RWPE1 (cell line): ENCODE measurements at places on chromosomes 16 and 17.

DNA sequence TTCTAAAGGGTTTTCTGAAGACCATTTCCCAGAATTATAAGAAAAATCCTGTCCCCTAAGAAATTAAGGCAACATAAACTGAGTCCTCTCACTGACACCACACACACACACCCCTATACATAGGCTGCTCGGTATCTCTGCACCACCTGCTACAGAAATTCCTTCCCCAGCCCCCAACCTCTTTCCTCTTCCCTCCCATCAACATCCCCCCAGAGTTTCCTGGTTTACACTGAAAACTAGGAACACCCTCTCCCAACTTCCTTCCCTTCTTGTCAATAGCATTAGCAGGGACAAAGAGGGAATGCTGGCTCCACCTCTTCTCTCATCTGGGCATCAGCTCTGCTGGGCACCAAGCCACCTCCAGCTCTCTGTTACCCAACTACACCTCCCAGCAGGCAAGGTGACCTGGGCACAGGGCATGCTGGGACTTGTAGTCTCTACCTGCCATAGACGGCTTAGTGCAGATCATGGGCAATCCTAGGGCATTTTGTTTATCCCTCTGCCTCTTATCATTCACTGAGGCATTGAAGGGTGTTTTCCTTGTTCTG, 15.7 kb downstream of the CAVIN1 start:
- peak; percentile 89 for DNase-seq

DNA sequence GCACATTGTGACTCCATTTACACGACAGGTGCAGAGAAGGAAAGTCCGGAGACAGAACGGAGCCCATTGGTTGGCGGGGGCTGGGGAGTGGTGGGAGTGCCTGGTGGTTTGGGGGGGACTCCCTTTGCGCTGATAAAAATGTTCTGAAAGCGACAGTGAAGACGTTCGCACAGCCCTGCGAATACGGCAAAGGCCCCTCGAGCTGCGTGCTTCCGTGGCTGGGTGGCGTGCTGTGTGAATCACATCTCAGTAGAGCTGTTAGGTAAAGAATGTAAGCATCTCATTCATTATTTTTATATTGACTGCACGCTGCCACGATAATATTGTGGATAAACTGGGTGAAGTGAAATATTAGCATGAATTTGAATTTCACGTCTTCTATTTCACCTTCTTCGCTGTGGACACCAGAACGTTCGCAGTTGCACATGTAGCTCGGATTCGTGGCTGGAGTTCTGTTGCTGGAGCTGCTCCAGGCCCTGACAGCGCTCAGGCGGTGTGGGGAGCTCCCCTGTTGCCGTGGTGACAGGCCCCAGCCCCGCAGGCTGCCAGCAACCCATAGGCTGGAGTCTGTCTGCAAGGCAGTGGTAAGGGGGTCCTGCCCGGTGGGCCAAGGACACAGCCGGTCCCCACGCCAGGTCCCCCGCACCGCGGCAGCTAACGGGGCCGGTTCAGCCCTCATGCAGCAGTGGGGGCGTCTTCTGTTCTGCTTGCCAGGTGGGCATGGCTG, 44.6 kb downstream of the SOX8 start:
- no peak for DNase-seq

DNA sequence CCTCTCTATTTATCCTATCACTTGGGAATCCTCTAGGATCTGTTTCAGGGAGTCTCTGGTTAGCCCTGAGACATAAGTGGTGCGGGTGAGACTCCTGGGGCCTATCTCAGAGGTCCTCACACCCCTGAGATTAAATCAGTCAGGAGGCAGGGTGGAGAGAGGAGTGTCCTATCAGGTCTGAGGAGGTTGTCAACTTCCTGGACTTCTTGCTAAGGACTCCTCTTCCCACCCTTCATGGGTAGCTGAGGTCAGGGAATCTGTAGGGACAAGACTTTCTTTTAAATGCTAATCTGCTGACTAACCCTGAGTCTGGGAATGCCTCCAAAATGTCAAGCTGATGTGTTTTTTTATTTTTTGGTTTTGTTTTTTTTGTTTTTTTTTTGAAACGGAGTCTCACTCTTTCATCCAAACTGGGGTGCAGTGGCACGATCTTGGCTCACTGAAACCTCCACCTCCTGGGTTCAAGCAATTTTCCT, 6.6 kb upstream of the ARMC5 start:
- peak; percentile 68 for DNase-seq

GRCh38 chr16:31198207-31198882, 4.2 kb downstream of the PYCARD start:
- DNase-seq, result no peak

DNA sequence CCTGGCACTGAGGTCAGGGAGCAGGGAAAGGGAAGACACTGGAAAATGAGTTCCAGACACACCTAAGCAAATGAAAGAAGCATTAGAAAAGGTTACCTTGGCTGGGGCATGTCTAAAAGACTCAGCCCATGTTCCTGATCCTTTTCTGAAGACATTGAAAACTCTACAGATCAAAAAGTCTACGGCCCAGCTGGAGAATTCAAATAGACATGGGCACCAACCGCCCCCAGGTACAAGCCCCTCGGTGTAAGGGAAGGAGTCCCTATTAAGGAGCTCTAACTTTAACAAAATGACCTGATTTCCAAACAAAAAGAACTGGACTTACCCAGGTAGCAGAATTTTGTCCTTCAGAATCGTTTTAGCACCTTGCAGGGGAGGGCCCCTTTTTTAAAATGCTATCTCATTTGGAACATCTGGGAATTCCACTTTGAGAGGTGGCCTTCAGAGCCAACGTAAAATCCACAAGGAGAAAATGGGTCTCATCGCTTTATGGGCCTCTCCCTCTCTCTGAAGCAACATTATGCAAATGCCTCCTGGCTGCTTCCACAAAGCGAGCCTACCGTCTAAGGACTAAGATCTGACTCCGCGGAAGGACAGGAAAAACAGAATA, 43.6 kb upstream of the RBFOX3 start:
- DNase-seq, result no peak

DNA sequence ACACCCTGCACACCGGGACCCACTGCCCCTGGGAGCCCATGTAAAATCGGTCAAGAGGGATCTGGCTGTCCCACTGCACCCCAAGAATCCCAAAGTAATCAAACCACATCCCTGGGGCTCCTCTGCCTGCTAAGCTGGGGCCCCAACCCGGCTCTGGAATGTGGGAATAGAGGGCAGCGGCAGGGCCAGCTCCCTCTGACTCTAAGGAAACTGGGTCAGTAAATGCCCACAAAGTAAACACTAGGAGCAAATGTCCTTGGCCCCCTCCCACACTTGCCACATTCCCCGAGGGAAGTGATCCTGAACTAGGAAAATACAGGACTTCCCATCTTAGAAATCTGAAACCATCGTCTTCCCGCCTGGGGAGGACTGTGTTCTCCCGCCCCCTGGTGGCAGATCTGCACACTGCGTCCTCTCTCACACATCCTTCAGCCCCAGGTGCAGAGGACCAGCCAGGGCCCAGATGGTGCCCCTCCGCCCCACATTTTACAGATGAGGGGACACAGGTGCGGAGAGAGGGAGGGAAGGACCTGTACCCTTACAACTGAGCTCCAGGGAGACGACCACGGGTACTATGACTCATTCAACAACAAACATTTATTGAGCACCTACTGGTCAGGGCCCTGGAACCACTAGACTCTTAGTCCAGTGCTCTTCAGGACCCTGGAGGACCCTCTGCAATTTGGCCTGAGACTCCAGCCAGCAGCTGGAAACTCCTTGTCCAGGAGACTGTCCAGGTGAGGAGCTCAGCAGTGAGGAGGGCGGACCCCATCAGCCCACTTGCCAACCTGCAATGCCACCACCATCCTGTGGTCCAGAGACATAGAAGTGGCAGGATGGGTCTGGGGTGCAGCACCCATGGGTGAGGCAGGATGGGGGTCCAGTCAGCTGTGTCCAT, 10.1 kb downstream of the P3H4 start:
- peak; percentile 72 for DNase-seq

DNA sequence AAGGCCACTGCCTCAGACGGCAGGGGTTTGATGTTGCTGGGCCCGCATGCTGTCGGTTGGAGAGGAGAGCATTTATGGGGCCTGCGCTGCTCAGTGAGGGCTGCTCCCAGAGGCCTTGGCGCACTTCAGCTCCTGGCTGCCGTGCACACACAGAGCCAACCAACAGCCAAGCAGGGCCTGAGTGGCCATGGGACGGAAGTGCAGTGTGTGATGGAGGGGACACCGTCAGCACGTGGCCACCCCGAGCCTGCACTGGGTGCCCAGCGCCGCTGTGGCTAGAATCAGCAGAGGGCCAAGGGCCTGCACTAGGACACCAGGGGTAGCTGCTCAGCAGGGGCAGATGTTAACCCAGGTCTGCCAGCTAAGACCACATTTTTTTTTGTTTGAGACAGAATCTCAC, 21.8 kb downstream of the KLHL36 start:
- no peak for DNase-seq

GRCh38 chr17:9696279-9697044, 51.1 kb downstream of the USP43 start:
- no peak for DNase-seq

DNA sequence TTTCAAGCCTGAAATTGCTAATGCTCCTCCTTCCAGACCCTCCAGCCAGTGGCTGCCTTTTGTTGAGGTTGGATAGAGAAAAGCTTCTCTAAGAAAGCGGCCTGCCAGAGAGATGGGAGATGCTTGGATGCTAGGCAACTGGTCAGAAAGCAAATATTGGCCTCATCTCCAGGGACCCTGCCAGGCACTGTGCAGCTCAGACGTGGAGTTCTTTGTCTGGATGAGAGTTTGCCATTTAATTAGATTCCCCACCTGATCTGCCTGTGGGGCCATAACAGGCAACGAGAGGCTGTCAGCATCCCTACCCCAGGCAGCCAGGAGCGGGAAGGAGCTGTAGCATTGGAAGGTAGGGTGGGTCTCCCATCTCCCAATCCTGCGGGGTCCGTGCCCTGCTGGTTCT, 52.7 kb downstream of the ASIC2 start:
- no peak for DNase-seq

DNA sequence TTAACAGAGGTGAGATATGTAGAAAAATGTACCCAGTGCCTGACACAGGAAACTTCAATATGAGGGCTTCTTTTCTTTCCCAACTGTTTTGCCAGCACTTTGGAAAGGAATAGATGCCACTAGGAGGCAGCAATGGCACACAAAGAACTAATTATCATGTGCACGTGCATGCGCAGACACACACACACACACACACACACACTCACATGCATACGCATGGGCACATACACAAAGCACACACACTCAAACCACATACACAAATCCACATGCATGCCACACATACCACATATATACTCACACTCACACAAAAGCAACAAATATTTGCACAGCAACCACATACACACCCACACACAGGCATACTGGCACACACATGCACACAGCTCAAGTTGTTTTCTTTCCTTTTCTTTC, 8.8 kb upstream of the CEP112 start:
- peak; percentile 38 for DNase-seq

DNA sequence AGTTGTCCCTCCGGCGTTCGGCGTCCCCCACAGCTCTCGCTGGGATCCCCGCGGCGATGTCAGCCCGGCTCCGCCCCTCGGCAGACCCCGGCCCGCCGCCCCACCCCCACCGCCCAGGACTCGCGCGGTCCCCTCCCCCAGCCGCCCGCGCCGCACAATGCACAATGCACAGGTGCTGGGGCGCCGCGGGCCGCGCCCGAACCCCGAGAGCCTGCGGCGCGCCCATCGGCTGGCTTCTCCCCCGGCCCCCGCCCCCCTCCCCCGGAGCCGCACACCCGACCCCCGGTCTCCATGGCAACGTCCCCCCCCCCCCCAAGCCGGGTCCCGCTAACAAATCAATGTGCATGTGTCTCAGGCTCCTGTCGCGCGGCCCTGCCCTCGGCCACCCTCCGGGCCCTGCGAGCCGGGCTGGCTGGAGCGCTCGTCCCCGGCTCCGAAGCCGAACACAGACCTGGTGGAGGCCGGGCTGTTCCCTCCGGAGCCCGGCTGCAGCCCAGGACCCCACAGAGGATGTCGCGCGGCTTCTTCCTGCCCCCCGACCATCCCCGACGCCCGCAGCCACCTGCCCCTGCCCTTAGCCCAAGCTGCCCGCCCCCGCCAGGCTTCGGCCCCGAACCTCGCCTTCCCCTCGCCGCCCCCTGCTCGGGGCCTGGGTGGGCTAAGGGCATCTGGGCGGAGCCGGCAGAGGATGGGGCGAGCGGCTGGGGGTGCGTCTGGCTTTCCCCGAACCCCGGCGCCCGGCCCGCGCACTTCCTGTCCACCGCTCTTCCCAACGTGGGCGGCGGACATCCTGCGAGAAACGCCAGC, 818 bp upstream of the CBX8 start:
- DNase-seq, result no peak

- no peak for DNase-seq
These were observed 11.9 kb downstream of the NPTX1 start for GRCh38 chr17:80464486-80464885.

GRCh38 chr17:57871155-57871554, 21.3 kb upstream of the MRPS23 start:
- DNase-seq, result no peak

DNA sequence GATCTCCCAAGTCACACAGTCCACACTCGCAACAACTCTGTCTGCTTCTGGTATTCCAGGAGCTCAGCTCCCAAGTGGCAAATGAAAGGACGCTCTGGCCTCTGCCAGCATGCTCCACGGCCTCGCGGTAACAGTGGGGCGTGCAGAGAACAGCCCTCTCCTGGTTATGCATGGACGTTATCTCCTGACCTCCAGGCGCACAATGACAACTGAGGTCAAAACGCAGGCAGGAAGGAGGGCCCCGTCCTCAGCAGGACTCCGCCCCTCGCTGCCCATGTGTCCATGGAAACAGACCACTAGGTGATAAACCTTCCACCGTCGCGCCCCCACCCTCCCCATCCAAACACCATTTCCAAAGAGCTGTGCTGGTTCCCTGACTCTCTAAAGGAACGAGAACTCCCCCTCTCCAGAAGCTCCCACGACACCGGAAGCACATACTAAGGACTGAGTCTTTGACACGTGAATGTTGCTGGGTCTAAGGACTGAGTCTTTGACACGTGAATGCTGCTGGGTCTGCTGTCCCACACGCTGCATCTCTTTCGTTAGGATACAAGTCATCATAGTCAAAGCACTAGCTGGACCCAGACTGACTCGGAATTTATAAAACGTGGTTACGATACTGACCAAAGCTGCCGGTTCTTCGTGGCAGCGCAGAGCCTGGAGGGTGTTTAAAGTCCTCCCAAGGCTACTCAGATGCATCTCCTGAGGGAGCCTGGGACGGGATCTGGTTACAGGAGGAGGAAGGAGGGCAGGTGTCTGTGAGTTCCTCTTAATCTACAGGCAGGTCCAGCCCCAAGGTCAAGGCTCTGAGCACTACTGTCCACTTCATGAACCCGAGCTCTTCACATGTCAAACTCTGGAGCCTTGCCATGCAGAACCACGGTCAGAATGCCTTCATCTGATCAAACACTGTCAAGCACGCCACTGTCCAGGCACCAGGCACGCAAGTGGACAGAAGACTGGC, 43.9 kb downstream of the KLHDC4 start:
- DNase-seq, result no peak

DNA sequence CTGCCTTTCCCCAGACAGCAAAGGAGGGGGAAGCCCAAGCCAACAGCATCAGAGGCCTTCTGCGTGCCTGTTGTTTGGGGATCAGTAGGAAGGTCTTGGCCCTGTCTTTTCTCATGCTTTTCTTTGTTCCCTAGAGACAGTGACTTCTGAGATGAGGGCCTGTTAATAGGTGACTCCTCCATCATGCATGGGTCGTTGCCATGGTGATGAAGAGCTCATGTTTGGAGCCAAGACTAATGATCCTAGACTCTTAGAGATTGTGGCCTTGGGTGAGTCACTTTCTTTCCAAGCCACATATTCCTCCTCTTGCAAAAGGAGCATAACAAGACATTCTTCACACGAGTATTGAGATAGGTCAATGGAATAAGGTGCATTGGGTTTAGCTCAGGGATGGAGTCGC, 201.1 kb upstream of the ASIC2 start:
- DNase-seq, result no peak

GRCh38 chr16:56041556-56042140, 149.6 kb upstream of the GNAO1 start:
- DNase-seq, result peak; percentile 50
